Left lung (tissue), 14 donors: ENCODE measurements at places on chromosomes 2 and 18. TPM values are rescaled to one million over a fixed set of nuclear protein-coding genes. Genes with fewer than 3 reads are reported as not detected.

Gene COL4A4
- 14.4 TPM for polyA plus RNA-seq

Gene DSG1
- not detected for polyA plus RNA-seq

Gene ZNF638
- polyA plus RNA-seq, result 234 TPM

Gene DARS1
- polyA plus RNA-seq, result 145 TPM

Gene KCNIP3
- polyA plus RNA-seq, result 7.0 TPM

Gene CPS1
- polyA plus RNA-seq, result 9.2 TPM

Gene MAP3K19
- 4.8 TPM for polyA plus RNA-seq

Gene NT5DC4
- 0.15 TPM for polyA plus RNA-seq

Gene KCNE4
- polyA plus RNA-seq, result 3.9 TPM

Gene GKN2
- 1.7 TPM for polyA plus RNA-seq

Gene FOXD4L1
- 0.24 TPM for polyA plus RNA-seq

GRCh38 chr2:111099402-111099801, 21.3 kb upstream of the BCL2L11 start:
- no peak for DNase-seq

- no peak for DNase-seq
These were observed 152.0 kb upstream of the RAB6C start for GRCh38 chr2:129827311-129828090.

DNA sequence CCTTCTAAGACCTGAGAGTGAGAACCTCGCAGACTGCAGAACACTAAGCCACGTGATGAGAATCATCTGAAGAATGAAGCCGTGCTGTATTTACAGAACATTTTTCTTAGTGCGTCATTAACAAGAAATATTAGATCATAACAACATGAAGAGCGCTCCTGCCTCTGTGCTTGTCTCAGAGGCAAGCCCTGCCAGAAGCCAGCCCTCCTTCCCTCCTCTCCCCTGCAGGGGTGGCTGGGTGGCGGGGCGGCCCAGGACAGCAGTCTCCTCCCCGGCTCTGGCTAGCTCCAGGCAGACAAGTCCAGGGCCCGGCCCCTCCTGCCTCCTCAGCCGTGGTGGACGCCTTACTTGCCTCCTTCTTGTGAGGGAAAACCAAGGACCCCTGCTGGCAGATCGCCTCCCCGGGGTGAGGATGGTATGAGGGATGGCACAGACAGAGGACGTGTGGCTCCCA, 262.7 kb downstream of the TWIST2 start:
- no peak for DNase-seq

DNA sequence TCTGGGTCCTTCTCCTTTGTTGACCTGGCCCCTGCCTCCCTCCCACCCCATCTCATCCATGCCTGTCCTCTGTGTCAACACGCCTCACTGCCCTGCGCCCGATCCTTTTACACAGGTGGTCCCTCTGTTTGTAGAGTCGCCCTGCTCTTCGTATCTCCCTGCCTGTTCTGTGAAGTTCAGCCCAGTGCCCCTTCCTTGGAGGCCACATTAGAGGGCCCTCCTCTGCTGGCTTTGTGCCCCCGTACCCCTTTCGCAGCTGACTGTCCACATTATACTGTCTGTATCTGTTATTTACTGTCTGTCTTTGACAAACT, 25.5 kb downstream of the ASAP2 start:
- no peak for DNase-seq

DNA sequence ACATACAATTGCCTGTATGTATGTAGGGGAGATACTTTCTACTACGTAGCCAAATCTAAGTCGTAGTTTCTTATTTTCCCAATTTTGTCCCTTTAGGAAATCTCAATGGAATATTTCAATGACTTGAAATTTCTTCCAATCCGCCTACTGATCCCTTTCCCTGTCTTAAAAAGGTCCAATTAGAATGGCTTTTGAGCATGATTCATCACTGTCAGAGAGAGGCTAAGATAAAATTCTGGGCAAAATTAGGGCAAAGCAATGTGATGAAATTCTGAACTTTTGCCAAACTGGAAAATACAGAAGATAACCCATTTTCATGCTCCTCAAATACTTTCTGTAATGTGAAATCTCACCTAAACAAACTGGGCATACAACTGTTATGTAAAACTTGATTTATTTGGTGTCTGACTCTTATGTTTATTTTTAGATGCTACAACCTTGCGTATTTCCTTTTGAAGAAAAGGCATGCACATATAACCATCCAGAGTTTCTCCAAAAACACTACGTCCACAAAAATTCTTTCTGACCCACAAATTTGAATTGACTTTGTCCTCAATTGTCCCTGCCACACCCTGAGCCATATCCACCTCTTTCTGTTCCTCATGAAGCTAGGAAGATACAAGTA, 147.1 kb downstream of the IKZF2 start:
- no peak for DNase-seq

GRCh38 chr2:66567729-66568128, 132.8 kb downstream of the MEIS1 start:
- DNase-seq, result no peak

DNA sequence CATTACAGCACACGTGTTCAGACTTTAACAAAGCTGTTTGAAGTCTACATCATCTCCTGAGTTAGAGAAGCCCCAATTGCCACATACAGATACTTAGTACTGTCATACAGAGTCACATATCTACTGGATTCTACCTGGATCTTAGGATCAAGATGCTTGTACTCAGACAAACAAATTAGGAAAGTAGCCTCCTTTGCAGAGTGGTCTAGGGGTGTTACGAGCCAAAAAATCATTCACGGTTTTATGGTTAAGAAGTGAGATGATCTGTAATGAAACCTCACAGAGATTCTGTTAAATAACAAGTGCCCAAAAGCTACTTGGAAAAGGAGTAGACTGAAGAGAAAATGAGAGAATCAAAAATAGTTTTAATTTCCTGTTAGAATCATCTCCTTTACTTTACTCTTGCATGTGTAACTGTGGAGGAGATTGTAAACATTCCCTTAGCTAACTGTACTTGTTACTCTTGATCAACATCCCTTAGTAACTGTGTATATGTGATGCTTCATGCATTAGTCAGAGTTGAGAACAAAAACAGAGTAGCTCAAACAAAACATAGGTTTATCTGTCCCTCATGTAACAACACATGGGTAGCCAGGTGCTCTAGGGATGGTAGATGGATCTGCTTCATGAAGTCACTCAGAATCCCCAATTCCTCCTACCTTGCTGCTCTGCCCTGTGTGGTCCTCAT, 16.4 kb upstream of the IL1RL1 start:
- DNase-seq, result no peak

DNA sequence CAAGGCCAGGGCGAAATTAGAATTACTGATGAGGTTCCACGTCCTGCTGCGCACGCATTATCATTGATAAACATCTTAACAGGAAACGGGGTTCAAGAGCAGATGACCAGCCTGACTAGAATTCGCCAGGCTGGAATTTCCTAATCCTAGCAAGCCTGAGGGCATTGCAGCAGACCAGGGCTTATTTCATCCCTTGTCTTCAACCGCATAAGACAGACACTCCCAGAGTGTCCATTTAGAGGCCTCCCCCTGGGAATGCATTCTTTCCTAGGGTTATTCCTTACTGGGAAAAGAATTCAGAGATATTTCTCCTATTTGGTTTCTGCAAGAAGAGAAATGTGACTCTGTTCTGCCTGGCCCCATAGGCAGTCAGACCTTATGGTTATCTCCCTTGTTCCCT, 486.8 kb downstream of the DPP10 start:
- DNase-seq, result no peak

DNA sequence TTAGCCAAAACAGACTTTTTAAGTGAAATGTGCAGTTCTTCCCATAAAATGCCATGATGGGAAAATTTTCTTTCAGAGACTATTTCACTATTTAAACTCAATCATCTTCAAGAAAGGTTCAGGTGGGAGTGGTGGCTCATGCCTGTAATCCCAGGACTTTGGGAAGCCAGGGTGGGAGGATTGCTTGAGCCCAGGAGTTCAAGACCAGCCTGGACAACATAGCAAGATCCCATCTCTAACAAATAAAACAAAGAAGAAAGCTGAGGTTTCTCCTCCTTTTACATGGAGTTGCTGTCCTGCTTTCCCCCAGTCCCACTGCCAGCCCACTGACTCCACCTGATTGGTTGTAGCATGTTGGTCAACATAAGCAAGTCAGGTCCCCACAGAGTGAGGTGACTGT, 25.8 kb upstream of the SOS1 start:
- no peak for DNase-seq

DNA sequence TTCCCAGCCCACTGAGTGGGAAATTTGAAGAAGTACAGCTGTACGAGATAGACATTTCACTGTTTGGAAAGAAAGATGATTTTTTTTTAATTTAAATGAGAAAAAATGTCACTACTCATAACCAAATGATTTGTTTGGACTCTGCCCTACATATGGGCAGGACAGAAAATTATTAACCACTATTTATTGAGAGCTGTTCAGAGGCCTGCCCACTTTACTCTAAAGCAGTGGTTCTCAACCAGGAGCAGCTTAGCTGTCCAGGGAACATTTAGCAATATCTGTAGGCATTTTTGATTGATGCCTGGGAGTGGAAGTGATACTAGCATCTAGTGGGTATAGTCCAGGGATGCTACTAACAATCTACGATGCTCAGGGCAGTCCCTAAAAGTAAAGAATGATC, 13.4 kb upstream of the DTNA start:
- no peak for DNase-seq

DNA sequence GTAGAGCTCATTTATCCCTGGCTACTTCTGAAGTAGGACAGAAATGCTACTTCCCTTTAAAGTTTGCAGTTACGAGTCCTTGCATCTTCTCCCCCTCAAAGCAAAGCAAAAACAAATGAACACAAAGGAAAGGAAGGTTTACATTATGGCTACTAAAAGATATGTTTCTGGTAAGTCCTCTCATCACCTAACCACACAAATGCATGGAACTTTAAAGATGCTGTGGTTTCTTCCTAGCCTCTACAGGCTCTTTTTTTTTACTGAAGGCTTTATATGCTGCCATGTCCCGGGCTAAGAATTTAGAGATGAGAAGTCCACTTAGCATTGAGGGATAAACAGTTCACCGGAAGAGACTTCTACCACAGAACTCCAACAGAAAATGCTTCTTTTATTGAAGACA, 291.2 kb downstream of the SS18 start:
- DNase-seq, result no peak

DNA sequence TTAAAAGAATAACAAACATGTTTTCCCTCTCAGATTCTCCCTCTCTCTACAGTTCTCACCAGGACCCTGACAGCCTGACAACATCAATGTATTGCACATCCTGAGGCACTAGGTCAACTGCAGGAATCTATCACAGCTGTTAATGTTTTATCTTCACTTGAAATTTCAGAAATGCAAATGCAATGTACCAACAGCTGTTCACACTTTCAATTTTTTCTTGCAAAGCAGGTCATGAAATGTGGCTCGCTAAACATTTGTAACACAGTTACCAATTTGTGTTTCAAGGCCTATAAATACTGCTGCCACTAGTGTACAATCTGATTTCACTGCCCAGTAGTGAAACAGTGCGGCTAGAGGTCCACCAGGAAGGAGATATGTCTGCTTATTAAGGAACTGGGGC, 147.8 kb downstream of the EXOC6B start:
- no peak for DNase-seq

GRCh38 chr2:234198976-234199375, 148.5 kb downstream of the SPP2 start:
- DNase-seq, result no peak

DNA sequence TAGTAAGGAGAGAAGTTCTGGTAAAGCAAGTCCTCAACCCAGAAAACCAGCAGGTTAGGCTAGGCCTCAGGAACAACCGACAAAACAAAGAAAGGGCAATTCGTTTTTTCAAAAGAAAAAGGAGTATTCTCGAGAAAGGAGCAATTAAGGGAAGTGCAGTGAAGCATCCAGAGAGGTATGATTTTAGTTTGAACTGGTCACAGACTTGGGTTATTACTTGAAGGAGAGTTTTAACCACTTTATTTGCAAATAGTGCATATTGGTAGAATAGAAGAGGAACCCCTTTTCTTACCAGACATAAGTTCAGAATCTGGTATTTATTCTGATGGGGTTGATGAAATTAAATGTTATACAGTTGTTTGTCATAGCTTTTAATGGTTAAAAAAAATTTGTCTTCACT, 110.0 kb upstream of the GCFC2 start:
- DNase-seq, result no peak

DNA sequence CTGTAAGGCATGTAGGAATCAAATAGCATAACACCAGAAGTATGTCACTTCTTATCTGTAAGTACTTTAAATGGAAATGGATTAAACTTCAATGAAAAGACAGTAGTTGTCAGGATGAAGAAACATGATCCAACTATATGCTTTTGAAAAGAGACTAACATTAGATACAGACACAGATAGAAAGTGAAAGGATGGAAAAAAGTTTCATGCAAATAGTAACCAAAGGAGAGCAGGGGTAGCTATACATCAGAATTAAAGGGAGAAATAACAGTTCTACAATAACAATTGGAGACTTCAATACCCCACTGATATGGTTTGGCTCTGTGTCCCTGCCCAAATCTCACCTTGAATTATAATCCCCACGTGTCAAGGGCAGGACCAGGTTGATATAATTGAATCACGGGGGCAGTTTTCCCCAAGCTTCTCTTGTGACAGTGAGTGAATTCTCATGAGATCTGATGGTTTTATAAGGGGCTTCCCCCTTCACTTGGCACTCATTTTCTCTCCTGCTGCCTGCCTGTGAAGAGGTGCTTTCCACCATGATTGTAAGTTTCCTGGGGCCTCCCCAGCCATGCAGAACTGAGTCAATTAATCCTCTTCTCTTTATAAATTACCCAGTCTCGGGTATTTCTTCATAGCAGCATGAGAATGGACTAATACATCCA, 205.4 kb upstream of the CDH2 start:
- DNase-seq, result no peak

GRCh38 chr2:238424313-238424700, 2.4 kb upstream of the ASB1 start:
- DNase-seq, result no peak

GRCh38 chr2:235727174-235727573, 233.3 kb downstream of the AGAP1 start:
- no peak for DNase-seq

- DNase-seq, result no peak
These were observed 45.2 kb downstream of the ST3GAL5 start for GRCh38 chr2:85843543-85843942.

DNA sequence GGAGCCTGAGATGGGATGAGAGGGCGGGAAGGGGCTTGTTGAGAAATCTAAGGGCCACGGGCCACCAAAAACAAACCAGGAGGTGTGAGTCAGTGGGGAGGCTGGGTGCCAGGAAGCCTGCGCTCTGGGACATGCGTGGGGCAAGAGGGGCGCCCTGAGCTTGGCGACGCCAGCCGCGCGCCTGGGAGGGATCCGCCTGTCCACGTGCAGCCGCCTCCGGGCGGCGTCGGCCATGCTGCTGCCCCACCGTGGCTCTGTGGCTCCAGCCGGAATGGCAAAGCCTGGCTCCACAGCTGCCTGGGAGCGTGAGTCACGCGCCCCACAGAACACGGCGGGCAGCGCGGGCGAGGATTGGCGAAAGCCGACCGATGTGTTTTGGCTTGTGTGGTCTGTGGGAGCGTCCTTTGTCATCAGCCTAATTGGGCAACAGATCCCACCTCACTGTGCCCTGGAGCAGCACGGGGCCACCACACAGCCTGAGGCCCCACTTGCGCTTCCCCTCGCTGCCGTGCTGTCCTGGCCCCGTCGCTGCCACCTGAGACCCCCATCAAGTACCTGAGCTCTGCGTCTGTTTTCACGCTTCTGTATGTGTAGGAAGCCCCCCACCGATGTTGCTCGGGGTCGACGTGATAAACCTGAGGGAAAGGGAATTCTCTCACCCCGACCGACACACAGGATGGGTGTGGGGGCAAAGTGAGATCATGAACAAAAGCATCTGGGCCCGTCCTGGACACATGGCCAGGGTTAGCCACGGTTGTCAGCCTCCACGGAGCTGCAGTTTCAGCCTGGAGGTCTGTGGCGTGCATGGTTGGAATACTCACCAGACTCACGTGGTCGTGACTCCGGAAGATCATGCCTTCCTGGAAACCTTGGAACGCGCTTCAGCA, 80.5 kb downstream of the NFATC1 start:
- no peak for DNase-seq

GRCh38 chr18:8793445-8794155, 88.2 kb downstream of the MTCL1 start:
- DNase-seq, result no peak
